Stimulated activated CD8-positive, alpha-beta memory T cell treated with anti-CD3 and anti-CD28 coated beads, Interleukin-4, amount 100 ng/mL, for 4 hours (primary cell): ENCODE measurements at places on chromosomes 16 and 17.

- DNase-seq: no peak
Observed at GRCh38 chr16:67017421-67017750, 11.6 kb upstream of the CBFB start.

DNA sequence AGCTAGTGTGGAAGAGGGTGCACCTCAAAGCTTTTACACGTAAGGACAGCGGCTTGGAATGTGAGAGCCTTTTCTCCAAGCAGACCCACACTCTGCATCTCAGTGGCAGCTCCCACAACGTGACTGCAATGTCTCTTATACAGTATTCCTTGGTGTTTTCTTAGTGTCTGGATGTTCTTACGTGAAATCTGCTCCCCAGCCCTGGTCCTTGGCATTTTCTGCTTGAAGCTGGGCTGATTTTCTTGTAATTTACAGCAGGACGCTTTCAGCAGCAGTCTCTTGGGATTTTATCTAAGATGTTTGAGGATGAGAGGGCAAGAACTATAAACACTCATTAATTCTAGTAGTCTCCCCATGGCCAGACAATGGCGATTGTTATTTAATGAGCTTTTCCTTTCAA is 12.1 kb upstream of the POLR3E start:
- DNase-seq: no peak

- DNase-seq: no peak
Observed at GRCh38 chr16:74923766-74924460, 61.0 kb downstream of the WDR59 start.

DNA sequence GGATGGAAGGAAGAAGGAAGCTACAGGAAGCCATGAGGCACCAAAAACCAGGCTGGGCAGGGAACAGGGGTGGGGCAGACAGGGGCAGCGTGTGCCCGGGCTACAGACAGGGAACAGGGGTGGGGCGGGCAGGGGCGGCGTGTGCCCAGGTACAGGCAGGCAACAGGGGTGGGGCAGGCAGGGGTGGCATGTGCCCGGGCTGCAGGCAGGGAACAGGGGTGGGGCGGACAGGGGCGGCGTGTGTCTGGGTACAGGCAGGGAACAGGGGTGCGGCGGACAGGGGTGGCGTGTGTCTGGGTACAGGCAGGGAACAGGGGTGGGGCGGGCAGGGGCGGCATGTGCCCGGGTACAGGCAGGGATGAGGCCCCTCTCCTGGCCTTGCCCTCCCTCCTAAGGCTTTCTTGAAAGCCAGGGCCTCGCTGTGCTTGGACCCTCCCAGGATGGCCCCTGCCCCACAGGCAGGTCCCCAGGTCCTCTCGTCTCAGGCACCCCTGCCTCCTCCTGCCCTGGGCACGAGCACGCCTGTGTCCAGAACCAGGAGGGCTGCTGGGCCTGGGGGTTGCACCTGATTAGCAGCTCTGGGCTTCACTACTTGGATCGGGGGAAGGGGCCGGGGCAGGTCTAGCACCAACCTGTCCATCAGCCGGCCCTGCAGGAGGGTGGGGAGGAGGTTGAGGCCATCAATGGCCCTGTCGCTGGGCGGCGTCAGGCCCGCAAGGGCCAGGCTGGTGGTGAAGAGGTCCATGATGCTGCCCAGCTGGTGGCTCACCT is 14.5 kb upstream of the APRT start:
- DNase-seq: no peak

DNA sequence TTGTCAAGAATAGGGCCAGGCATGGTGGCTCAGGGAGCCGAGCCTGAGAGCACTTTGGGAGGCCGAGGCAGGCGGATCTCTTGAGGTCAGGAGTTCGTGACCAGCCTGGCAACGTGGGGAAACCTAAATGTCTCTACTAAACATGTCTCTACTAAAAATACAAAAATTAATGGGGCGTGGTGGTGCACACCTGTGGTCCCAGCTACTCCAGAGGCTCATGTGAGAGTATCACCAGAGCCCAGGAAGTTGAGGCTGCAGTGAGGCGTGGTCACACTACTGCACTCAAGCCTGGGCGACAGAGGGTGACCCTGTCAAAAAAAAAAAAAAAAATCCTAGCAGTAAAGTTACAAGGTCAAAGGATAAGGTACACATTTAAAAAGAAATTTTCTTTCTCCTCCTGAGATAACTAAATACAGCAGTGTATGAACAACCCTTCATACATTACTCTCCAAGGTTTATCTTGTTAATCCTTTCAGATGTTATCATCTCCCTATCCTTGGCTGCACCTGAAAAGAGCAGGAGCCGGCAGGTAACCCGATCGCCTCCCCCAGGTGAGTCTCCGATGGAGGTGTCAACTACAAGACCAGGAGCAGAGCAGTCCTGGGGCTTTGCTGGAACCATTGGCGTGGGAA is 122.3 kb downstream of the GOSR1 start:
- no peak for DNase-seq

DNA sequence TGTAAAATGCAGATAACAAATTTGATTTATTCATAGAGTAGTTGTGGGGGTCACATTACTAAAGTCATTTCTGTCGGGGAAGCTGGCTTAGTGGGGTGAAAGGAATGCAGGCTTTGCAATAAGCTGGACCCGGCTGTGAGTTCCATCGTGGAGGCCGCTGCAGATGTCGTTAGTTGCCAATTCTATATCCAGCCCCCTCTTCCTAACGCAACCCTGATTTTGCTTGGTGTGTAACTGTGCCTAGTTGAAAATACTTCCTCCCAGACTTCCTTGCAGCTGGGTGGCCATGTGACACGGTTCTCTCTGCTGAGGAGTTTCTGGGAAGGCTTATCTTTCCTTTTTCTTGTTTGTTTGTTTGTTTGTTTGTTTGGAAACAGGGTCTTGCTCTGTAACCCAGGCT is 4.5 kb downstream of the MFSD6L start:
- DNase-seq: no peak

- DNase-seq: no peak
Observed at GRCh38 chr17:42975265-42975664, 4.6 kb downstream of the PTGES3L start.

GRCh38 chr17:52294301-52294700 is 135.8 kb upstream of the CA10 start:
- no peak for DNase-seq

DNA sequence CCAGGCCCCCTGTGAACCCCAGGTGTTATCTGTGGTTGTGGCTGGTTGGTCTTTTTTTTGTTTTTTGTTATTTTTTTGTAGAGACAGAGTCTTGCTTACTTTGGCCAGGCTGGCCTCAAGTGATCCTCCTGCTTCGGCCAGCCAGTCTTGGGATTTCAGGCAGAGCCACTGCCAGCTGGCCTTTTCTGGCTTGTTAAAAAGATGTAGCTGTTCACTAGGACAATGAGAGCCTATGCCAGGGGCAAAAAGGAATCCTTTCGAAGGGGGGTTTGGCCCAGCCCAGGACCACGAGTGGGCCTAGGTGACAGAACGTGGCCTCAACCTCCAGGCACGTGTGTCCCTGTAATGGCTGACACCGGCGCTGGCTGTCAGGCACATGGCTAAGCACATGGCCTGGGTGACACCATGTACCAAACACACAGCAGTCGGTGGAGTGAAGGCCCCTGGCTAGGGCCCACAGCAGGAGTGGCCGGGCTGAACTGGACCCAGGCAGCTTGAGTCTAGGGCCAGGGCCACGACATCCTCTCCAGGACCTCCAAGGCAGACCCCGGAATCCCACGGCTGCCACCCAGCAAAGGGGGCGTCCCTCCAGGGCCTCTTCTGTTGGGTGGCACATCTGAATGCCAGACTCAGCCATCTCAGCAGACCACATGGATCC is 6.9 kb upstream of the SLC38A8 start:
- DNase-seq: no peak

GRCh38 chr17:80650751-80651518 is 106.3 kb downstream of the RPTOR start:
- no peak for DNase-seq

DNA sequence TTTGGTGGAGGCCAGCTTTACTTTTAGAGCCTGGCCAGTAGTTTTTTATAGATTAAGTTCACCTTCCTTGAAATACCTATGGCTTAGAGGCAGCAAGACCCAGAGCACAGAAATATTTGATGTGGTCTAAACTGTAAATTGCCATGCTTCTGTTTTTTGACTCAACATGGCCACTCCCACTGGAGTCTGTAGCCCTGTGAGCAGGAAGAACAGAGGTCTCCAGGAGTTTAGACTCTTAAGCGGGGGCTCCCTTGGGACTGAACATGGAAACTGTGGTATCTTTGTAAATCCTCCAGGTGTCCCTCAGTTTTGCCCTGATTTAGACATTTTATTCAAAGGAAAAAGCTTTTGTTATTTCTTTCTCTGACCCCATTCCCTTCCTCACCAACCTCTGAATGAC is 145.6 kb downstream of the FTO start:
- no peak for DNase-seq

- no peak for DNase-seq
Observed at GRCh38 chr17:9729735-9730420, 61.5 kb downstream of the DHRS7C start.

DNA sequence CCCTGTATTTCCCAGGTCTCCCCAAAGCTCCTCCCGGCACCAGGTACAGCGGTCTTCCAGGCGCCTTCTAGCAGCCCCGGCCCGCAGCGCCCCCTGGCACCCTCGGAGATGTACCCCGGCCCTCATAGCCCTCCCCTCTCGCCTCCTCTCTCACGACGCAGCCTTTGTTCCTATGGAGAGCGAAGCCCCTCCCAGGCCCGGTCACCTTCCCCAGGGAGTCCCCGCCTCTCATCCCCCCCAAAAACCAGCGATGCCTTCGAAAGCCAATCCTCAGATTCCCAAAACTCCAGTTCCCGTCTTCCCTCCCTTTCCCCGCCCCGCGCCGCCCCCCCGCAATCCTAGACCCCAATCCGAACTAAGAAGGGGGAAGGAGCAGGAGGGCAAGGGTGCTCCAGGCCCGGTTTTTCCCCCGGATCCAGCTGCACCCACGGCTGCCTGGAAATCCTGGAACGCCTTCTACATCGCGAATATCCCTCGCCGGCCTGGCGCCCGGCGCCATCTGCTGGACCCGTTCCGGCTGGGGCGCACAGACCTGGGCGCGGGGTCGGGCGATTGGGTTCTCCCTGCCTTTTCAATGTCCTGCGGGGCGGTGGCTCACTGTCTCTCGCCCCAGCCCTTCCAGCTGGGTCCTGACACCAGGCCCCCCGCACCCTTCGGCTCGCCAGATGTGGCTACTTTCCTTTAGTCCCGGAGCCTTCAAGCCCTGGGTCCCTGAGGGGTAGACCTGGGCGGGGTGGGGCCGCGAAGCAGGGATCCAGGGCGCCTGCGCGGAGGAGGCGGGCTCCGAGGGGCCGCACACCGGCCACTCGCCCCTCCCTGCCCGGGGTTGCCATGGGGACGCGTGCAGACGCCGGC is at the start of gene DNAH2:
TSS of gene DNAH2 (plus strand) at position 844 of the 855 bp plus-strand sequence. CDS start 1,991 bp downstream, outside the sequence.
- DNase-seq: no peak

DNA sequence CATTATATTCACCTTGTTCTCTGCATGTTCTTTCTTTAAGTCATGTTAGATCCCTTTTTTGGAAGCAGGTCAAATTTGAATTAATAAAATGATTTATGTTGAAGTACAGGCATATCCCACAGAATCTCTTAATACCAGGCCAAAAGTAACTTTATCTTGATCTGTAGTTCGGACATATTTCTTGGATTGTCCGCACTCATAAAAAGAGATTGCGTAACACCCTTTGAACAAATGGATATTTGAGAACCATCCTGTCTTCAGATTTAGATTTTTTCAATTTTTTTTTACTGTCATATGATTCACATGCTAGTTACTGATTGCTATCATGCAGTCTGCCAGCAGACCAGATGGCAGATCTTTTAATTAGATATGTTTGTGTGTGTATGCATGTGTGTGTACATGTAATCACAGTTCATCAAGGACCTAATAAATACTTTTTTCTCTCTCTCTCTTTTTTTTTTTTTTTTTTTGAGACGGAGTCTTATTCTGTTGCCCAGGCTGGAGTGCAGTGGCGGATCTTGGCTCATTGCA is 352.6 kb downstream of the WWOX start:
- no peak for DNase-seq

DNA sequence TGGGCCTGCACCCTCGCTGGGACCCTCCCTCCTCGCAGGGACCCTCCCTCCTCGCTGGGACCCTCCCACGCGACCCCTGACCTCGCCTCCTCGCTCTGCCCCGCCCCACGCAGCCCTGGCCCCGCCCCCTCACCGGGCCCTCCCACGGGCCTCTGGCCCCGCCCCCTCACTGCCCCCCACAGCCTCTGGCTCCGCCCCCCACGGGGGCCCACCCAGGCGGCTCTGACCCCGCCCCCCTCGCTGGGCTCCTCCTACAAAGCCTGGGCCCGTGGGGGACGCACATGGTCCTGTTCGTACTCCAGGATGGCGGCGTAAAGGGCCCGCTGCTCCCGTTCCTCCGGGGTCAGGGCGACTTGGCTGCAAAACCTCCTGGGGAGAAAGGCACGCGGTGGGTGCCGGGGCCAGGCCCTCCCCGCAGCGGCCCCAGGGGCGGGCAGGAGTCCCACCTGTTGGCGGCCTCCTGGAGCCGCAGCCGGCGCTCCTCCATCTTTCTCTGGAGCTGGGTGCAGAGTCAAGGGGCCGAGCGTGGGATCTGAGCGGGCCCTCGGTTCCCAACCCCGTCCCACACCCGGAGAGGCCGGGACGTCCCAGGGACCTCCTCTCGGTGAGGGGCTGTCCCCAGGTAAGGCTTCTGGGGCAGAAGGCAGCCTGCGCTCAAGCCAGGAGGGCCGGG is 9.0 kb downstream of the VPS9D1 start:
- no peak for DNase-seq

DNA sequence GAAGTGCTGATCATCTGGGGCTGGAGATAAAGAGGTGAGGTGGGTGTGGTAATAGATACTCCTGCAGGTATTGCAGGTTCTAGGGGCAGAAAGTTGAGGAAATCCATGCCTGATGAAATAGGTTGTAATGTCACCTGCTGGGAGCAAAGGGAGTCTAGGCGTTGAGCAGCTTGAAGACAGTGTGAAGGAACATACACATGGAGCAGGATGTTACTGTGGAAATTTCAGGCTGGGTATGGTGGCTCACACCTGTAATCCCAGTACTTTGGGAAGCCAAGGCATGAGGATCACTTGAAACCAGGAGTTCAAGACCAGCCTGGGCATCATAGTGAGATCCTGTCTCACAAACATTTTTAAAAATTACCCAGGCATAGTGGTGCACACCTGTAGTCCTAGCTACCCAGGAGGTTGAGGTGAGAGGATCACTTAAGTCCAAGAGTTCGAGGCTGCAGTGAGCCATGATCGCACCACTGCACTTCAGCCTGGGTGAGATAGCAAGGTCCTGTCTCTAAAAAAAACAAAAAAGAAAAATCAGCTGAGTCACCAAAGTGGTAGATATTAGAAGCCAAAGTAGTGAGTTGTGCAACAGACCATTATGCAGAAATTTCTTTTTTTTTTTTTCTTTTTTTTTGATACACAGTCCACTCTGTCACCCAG is 9.1 kb upstream of the CRYBA1 start:
- DNase-seq: no peak

- no peak for DNase-seq
Observed at GRCh38 chr17:17205368-17206123, 587 bp downstream of the PLD6 start.

DNA sequence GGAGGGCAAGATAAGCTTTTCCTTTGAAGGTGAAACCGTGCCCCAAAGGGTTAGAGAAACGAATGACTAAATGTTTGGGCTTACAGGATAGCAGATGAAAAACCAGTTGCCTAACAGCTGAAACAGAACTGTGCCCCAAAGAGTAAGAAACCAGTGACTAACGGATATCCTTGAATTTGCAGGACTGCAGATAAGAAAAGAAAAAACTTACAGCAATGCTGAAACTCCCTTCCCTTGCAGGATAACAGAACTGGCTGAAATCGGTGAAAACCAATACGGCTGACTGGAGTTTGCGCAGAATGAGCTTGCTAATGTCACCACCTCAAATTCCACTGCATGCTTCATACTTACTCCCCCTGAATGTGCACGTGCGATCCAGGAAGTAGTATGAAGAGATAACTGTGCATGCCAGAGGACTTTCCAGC is 175.2 kb upstream of the NLRP1 start:
- no peak for DNase-seq

GRCh38 chr16:55482056-55482455 is 3.1 kb downstream of the MMP2 start:
- no peak for DNase-seq
